ENCODE measurements at places on chromosomes 2 and 18.

DNA sequence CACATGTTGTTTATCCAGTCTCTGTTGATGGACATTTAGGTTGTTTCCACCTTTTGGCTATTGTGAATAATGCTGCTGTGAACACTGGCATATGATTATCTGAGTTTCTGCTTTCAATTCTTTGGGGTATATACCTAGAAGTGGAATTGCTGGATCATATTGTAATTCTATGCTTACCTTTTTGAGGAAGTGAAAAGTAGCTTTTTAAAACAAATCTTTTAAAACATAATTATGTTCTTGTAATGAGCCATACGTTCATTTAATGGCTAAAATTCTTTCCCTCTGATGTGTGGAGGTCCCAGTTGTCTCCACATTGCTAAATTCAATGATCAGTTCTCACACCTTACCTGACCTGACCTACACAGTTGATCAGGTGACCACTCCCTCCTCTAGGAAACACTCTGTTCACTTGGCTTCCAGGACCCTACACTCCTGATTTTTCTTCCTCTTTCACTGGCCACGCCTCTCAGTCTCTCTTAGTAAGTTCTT is 27.8 kb upstream of the SERTAD2 start:
- DNase-seq, result no peak

GRCh38 chr2:183027443-183027842 is 10.8 kb downstream of the NCKAP1 start:
- no peak for DNase-seq

- no peak for DNase-seq
Measured at GRCh38 chr18:12035481-12035880, 54.2 kb downstream of the IMPA2 start.

- DNase-seq, result no peak
Measured at GRCh38 chr2:168426861-168427260, 29.2 kb upstream of the CERS6 start.

- DNase-seq, result no peak
Measured at GRCh38 chr2:241908686-241909420, 39.3 kb downstream of the RTP5 start.

DNA sequence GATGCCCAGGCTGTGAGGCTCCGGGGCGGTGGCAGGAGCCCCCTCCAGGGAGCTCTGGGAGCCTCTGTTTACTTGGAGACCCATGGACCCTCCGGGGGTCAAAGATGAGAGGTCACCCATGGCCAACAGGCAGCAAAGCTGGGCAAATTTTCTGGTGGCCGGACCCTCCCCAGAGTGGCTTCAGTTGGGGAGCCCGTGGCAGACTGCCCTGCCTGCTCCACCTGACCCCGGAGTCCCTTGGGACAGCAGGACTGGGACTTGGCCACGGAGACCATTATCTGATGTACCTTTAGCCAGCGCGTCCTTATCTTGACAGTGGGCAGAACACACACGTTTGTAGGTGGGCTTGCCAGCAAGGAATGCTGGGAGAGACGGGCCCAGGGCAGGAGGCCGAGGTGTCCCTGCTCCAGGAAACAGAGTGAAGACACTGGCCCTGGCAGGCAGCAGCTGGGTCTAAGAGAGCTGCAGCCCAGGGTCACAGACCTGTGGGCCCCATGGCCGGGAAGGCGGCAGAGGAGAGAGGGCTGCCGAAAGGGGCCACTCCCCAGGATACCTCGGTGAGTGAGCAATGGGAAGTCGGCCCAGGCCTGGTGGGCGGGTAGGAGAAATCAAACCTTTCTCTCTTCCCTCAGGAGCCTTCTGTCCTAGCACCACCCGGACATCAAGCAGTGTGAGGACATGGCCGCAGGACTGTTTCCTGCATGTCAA is at the start of the genes ABCG5 and ABCG8:
TSS of gene ABCG5 (minus strand) at position 280 of the 708 bp plus-strand sequence. CDS start at position 120, 160 bp downstream.
TSS of gene ABCG8 (plus strand) at position 412 of the 708 bp plus-strand sequence. CDS start at position 495, 83 bp downstream.
- no peak for DNase-seq

DNA sequence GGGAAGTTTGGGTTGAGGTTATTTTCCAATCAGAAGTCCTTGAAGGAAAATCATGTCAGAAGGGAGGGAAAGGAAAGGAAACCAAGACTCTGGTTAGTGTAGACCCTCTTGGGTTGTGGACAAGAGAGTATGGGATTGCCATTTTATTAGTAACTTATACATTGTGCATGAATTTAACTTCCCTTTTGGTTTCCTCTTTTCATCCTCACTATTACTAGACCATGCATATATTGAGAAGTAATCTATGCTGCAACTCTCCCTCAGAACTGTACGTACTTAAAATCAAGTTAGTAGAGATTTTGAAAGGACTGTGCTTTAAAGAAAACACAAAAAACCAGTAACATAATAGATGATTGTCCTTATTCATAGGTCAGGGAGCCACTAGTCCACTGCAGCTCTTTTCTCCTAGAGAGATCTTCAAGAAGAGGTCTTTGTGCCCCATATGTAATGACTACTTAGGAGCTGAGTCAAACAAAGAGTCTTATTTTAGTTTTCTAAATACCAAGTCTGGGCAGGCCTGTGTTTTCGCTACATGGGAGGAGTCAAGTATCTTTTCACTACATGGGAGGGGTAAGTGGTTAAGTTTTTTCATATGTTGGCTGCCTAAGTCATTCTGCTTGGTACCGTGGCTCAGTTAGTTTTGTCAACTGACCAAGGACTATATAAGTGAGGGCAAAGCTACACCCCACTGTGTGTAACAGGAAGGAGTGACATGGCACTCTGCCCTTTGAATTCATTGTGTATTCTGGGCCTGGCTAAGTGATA is 25.2 kb upstream of the FAM117B start:
- DNase-seq, result no peak

GRCh38 chr2:66824926-66825325 is 390.0 kb downstream of the MEIS1 start:
- no peak for DNase-seq

DNA sequence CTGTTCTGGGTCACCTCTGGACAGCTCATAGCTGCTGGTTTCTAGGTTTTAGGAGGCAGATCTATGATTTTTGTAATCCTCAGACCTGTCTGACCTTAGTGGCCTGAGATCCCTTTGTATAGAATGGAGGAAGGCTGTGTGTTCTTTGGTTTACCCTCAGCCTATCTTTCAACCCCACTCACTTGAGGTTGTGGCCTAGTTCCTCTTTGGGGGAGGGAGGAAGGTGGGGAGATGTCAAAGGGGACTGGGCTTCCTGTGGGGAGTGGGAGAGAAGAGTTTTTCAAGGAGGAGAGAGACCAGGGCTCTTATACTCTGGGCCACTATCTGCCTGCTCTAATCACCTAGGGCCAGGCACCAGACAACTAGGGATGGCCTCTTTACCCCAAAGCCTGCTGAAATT is 28.5 kb downstream of the SEMA4F start:
- DNase-seq, result no peak

DNA sequence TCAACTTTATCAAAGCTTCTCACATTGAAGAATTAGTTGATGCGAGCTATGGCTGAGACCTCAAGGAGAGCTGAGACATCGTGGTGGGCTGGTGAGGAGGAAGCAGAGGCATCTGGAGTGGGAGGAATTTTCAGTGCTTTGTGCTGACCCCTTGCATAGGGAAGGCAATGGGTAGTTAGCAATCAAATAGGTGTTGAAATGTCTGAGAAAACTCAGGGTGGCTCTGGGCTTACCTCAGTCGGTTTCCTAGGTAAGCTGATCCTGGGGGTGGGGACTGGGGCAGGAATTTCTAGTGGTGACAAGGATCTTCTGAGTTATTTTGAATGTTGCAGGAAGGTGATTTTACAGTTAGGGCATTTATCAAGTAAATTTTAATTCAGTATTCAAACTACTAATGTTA is 20.7 kb upstream of the DPP10 start:
- DNase-seq, result no peak

- no peak for DNase-seq
Measured at GRCh38 chr2:144448389-144449027, 71.4 kb downstream of the ZEB2 start.

DNA sequence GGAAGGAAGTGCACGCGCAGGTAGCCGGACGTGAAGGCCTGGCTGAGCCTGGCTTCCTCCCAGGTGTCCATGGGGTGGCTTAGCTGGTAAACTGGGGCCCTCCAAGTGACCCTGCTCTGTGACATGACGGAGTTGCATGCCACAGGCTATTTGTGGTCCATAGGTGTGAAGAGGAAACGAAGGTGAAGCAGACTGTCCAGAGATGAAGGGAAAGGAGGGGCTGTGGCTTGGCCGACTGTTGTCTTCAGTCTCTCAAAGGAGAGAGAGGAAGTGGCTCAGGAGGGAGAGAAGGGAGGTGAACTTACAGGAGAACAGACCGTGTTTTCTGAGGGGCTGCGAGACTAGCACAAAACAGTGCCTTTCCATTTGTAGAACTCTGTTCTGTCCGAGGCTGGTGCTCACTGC is 19.3 kb downstream of the INPP5D start:
- no peak for DNase-seq

GRCh38 chr2:187686416-187687024 is 132.3 kb upstream of the TFPI start:
- no peak for DNase-seq

DNA sequence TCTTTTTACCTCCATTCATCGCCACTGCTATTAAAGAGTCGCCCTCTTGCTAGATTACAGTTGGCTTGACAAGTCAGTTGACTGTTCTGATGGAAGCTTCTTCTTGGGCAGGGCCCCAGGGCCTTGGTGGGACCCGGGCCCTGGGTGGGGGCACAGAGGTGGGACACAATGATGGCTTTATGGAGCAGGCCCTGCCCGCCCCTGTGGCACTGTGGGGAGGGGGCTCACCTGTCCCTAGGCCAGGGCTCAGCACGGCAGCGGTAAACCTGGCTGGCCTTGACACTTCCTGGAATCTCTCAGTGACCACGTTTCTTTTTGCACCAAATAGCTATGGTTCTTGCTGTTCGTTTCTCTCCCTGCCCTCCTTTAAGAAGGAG is 4.9 kb upstream of the HS6ST1 start:
- DNase-seq, result no peak

DNA sequence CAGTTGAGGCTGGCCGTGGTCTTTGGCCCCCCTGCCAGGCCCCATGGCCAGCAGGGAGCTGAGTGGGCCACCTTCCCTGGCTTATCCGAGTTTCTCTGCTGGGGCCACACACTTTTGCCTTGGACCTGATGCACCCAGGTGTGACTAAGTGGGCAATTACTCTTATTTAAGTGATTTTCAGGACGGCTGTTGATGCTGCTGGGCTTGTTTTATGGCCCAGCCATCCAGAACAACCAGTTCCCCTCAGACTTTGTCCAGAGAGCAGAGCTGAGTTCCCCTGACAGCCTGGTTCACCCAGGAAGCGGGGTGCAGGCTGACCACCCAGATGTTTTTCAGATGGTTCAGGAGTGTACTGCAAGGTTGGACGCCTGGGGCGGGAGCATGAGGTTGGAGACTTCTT is 68.8 kb downstream of the GLI2 start:
- DNase-seq, result no peak
